ENCODE measurements at places on chromosomes 2 and 18.

DNA sequence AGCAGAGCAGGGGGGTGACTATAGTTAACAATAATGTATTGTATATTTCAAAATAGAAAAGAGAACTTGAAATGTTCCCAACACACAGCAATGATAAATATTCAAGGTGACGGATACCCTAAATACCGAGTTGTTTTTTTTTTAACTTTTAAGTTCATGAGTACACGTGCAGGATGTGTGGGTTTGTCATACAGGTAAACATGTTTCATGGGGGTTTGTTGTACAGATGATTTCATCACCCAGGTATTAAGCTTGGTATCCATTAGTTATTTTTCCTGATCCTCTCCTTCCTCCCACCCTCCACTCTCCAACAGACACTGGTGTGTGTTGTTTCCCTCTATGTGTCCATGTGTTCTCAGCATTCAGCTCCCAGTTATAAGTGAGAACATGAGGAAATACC is 164.5 kb upstream of the DNMT3A start:
- no peak for DNase-seq

DNA sequence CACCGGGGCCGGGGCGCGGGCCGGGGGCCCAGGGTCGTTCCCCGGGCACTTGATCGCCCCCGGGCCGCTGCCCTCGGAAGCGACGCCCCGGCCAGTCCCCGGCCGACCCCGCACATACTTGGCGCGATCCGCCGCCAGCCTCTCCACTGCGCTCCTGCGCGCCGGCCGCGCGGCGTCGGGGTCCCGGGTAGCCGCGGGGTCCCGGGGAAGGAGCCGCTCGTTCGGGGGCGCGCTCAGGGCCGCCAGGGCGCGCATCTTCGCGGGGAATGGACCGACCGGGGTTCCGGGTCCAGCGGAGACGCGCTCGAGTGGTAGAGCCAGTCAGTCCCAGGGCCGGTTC is 204 bp downstream of the FAM110C start:
- DNase-seq, result no peak

DNA sequence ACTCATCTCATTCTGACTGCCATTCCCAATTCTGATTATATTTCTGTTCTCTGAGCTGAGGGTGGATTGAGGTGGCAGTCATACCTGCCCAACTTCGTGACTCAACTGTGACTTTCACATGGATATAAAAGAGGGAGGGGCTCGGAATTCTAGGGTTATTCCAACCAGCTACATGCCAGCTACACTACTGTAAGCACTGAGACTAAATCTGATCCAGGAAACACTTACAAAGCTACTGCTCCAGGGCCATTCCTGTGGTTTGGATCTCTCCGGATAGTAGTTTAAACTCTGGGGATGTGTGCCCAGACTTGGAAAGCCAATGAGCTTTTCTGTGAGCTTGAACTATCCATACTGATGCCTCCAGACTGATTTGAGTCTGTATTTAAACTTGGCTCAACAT is 7.9 kb downstream of the MAP2 start:
- DNase-seq, result peak; percentile 28

DNA sequence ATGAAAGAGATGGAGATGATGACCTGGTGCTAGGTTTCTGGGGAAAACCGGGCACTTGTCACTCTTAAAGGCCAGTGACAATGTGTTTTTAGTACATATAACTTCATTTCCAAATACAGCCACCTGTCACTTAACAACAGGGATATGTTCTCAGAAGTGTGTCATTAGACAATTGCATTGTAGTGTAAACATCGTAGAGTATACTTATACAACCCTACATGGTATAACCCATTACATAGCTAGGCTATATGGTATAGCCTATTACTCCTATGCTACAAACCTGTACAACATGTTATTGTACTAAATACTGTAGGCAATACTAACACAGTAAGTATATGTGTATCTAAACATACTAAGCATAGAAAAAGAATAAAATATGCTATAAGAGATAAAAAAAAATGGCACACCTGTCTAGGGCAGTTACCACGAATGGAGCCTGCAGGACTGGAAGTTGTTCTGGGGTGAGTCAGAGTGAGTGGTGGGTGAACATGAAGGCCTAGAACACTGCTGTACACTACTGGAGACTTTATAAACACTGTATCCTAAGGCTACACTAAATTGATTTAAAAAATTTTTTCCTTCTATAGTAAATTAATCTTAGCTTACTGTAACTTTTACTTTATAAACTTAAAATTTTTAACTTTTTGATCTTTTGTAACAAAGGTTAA is 123.2 kb downstream of the THADA start:
- DNase-seq, result no peak

DNA sequence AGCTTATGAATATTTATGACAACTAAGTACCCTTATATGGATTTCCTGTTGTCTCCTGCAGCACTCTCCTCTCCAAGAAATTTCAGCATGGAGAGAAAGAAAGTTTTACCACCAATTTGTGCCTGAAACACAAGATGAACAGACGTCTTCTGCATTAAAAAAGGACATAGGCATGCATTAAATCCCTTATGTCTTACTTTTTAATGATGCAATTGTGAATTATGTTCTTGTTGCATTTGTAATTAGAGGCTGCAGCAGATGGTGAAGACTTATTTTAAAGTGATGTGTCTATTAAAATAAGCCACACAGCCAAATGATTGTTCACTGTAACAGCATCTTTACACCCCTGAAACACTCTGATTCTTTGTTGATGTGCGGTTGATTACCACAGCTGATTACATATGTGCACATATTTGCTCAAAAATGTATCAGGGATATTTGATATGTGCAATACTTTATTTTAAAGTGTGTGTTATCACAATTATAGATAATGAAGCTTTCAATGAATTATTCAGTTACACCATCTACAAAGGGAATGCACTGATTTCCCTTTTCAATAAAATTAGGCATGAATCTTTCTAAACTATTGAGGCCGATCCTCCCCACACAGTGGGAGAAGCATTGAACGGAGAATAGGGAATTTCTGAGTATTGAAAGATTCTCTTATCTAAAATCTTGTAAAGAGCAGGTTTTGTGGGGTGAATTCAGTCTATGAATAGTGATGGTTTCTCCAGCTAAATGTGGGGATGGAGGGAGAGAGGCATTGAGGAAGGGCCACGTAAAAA is 585.1 kb downstream of the SLC4A3 start:
- DNase-seq, result no peak

DNA sequence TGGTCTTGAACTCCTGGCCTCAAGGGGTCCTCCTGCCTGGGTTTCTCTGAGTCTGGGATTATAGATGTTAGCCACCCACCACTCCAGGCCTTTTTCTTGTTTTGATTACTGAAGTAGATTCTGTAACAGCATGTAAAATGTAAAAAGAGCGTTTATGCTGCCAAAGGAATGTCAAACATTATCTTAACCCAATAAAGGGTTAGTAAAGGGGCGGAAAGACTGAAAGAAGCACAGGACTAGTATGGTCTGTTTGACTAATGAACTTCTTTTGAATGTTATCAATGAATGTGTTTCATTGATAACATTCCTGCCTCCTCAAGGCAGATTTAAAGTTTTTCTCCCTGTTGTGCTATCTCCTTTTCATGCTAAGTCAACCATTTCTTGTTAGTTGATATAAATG is 29.4 kb downstream of the GPD2 start:
- no peak for DNase-seq

DNA sequence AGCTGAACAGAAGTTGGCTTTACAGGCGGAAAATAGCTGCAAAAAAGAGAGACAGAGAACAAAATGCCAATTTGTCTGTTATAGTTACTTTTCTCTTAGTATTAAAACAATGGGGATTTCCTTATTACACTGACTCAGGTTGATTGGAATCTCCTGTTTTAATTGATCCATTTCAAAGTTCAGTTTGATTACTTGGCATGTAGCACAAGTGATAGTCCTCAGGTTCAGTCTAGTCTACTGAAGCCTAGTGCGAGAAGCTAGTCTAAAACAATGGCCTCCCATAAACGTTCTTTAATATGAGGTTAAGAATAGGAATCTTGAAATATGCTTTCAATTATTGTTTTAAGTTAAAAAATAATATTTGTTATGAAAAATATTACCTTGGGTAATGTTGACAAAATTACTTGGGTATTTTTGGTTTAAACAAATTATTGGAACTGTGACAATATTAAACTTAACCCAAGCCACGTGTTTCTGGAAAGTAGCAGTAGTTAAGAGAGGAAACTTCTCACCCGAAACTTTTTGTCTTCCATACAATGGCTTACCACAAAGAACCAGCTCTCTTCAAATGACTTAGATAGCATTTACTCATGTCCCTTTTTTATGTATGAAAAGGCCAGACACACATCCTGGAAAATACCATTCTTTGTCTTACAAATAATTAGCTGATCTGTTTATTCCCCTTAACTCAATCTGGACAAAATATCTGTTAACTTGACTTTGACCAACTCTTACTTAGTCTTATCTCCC is 1326.2 kb upstream of the TMEFF2 start:
- no peak for DNase-seq

- DNase-seq, result no peak
These were observed 126.4 kb upstream of the MGAT5 start for GRCh38 chr2:134127496-134127895.

- peak; percentile 40 for DNase-seq
These were observed 190.3 kb downstream of the C1D start for GRCh38 chr2:67872481-67872880.

GRCh38 chr18:25230658-25231326 is 121.2 kb downstream of the ZNF521 start:
- no peak for DNase-seq

GRCh38 chr2:96727431-96727830 is 12.4 kb downstream of the LMAN2L start:
- DNase-seq, result peak; percentile 84

- no peak for DNase-seq
These were observed 74.7 kb downstream of the PRKCE start for GRCh38 chr2:45726188-45726587.

GRCh38 chr2:48844417-48845155 is 89.1 kb upstream of the LHCGR start:
- no peak for DNase-seq

GRCh38 chr2:102291319-102292075 is 19.9 kb upstream of the IL1RL1 start:
- DNase-seq, result peak; percentile 92

DNA sequence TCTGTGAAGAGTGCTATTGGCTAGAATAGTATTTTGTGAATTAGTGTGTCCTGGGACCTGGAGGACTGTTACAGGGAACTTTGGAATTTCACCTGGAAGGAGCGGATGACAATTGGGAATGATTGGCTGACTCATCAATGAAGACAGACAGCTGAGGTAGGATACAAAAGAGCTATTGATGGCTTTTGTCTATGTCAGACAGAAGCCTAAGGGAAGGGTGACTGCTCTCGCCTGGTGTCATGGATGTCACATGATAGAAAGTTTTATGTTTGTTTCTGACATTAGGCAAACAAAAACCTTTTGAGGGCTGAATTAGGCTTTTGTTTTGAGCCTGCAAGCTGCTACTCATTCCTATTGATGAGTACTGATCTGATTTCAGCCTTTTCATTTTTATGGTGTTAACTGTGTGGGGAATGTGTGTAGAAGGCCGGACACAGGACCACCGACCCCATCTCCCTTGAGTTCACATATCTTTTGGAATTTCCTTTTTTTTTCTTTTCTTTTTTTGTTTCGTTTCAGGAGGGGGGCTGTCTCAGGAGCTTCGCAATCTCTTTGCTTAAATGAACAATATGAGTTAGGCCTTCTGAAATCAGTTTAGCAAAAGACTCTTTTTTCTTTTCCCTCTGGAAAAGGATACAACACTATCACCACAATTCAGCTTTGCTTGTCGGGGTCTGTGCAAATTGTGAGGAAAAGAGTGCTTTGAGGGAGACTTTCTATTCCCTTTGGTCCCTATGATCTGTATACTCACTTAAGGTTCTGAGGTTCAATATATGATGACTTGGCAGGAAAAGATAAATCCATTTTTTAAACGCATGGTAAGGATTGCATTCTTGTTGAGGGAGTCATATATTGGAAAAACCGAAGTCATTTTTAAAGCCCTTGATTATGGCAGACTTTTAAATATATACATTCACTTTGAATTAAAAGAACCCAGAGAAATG is 207.9 kb upstream of the FIGN start:
- DNase-seq, result no peak

DNA sequence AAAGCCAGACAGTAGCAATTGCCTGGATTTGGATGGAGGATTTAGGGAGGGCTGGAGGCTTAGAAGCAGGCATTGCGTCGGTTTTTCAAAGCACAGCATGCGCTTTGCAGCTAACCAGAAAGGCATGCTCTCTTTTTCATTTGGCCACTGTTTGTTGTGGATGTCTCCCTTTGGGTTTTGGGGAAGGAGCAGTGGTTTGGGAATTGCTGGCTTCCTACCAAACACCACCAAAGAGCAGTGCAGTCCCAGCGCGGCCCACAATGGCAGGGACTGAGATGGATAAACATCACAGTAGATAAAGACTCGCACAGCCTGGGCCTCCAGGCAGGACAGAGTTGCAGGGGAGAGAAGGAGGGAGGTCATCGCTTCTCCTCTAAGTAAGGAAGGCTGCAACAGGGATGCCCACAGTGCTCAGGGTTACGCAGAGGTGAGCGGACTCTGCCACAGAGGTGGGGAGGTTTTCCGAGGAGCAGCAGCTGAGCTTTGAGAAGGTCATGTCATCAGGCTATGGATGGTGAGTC is 148.5 kb downstream of the MYT1L start:
- no peak for DNase-seq

- DNase-seq, result no peak
These were observed 350.5 kb upstream of the ETAA1 start for GRCh38 chr2:67046591-67046990.

- DNase-seq, result no peak
These were observed 562.9 kb upstream of the SETBP1 start for GRCh38 chr18:44117821-44118220.

- no peak for DNase-seq
These were observed 161.4 kb upstream of the SP5 start for GRCh38 chr2:170553748-170554147.

DNA sequence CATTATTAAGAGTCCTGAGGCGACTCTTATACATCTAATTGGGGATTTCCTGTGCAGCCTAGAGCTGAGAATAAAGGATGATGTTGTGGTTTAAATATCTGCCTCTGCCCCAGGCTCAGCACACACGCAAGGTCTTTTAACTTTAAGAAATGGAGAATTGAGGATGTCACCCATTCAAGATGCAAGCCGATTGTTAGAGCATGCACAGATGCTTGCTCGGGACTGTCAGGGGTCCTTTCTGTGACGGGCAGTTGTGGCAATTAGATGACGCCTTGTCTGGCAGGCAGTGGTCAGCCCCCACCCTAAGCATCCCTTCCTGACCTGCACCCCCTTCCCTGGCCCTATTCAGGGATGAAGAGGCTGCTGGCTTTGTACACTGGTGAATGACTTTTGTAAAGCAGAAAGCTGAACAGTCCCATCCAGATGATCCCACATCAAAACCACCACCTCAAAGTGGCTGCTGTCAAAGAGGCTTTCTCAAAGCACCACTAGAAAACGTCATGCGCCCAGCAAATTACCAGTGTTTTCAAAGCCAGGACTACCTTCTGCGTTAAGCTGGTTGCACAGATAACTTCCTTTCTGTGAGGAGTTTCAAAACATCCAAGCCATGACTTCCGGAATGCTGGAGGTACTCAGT is 23.7 kb downstream of the FAM178B start:
- no peak for DNase-seq
